ENCODE measurements at places on chromosomes 1 and 21.

DNA sequence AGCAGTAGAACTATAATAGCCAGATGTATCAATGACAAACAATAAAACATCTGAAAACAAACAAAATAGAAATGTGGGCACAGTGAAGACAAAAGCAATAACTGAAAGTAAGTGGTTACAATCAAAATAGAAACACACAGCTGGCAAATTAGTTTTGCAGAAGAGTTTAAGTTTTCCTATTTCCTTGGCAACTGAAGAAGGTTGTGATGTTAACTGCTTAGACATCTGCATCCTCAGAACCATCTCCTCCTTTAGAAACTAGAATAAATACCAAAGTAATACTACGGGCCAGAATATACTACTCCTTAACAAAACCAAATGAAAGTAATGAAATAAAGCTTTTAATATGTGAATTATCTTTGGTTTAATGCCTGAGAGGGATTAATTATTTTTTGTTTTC, 605.5 kb downstream of the LTN1 start:
- no peak for DNase-seq

GRCh38 chr1:18640228-18641004, 9.8 kb downstream of the PAX7 start:
- no peak for DNase-seq

DNA sequence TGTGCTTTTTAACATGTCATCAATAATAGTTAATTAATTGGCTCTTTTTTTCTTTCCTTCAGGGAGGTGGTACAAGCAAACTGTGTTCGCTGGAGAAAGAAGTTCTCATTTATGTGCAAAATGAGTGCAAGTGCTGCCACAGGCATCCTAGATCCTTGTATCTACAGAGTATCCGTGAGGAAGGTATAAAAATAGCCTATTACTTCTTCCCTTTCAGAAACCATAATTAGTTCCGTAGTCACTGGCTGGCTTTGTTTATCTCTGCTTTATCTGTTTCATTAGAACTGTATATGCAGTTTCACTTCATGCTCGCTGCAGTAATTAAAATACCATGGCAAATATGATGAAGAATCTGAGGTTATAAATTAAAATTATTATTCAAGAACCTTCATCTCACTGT, 40.6 kb downstream of the EEIG2 start:
- no peak for DNase-seq

DNA sequence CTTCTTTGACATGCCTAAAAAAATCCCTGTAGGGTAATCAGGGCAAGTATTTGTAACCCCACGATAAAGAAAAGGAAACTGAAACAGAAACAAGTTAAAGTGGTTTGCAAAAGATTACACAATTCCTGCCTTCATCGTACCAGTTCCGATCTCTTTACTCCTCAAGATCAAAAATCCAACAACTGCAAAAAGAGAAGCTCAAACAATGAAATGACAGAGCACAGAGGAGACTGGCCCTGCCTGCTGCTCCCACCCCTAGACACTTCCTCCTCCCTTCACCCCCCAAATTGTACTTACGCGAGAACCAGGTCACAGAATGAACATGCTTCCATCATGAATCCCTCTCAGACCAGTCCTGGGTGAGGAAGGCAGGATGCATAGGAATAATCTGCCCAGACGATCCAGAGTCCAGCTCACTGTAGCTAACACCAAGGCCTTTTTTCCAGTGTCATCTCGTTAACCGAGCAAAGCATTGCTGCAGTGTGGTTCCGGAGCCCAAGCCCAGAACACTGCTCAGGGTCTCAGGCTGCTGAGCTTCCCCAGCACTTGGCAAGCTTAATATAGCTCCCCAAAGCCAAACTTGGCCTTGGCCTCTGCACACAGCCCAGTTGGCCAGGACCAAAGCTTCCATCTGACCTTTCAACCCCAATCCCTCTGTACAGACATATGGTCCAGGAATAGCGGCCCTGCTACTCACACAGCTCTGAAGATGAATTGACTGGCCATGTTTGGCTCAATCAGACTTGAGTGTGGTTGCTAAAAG, 20.3 kb downstream of the RXRG start:
- DNase-seq = no peak

GRCh38 chr1:206035027-206035426, 11.3 kb upstream of the CTSE start:
- no peak for DNase-seq

- no peak for DNase-seq
Measured at GRCh38 chr1:14220811-14221210, 377.7 kb upstream of the KAZN start.

Measured in cortex of kidney (tissue), 1 donor.